ENCODE measurements at places on chromosomes 6 and 20. TPM values are rescaled to one million over a fixed set of nuclear protein-coding genes. Genes with fewer than 3 reads are reported as not detected.

IL20RA gene
- not detected for total RNA-seq

PPP1R14C gene
- not detected for total RNA-seq

HLA-DRB1 gene
- total RNA-seq = 15.0 TPM

SPATA2 gene
- 13.3 TPM for total RNA-seq

EZR gene
- 315 TPM for total RNA-seq

MUC22 gene
- not detected for total RNA-seq

MCHR2 gene
- total RNA-seq = not detected

DZANK1 gene
- 1.6 TPM for total RNA-seq

CASS4 gene
- total RNA-seq = 2.4 TPM

C6orf163 gene
- 0.76 TPM for total RNA-seq

FAM217A gene
- not detected for total RNA-seq

SEL1L2 gene
- not detected for total RNA-seq

HSP90AB1 gene
- total RNA-seq = 3,190 TPM

MLN gene
- total RNA-seq = not detected

PROKR2 gene
- total RNA-seq = not detected

LST1 gene
- total RNA-seq = 7.9 TPM

GRM1 gene
- not detected for total RNA-seq

PAX1 gene
- total RNA-seq = not detected

PNRC1 gene
- total RNA-seq = 42.8 TPM

CYP21A2 gene
- total RNA-seq = 1.0 TPM

FBXO30 gene
- total RNA-seq = 6.9 TPM
